Pulmonary artery endothelial cell (primary cell): ENCODE measurements at places on chromosomes 7 and 10. TPM values are rescaled to one million over a fixed set of nuclear protein-coding genes. Genes with fewer than 3 reads are reported as not detected.

- no peak for DNase-seq
These were observed 729.3 kb upstream of the AUTS2 start for GRCh38 chr7:68868978-68869377.

- no peak for DNase-seq
These were observed 101.3 kb downstream of the COL13A1 start for GRCh38 chr10:69902835-69903535.

DNA sequence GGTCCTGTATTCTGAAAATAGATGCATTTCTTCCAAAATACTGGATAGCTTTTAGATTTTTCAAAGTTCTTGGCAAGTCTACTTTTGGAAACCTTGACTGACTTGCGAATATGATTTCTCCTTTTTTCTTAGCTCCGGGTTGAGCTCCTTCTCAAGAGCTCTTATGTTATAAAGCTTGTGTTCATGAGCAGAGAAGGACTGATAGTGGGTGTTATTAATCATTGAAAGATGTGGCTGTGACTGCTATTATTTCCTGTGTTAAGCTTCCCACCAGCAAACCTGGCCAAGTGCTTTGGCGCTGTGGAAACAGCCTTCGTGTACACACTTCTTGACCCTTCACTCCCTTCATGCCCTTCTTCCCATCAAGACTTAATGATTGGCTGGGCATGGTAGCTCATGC is 98.2 kb downstream of the KIAA1217 start:
- no peak for DNase-seq

DNA sequence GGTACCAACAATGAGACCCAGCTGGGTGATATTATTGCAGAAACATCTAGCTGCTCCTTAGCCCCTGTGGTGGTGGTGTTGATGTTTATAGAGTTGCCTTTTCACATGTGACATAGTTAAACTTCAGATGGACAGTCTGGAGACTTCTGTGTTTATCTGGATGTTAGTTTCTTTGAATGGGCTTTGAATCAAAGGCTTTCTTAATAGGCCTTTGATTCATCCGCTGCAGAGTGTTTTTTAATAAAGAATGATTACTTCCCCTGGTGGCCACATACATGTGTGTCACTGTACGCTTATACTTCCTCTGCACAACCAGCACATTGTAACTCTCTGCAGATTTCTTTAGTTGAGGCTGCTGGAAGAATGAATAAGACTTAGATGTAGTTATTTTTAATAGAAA is 221.0 kb downstream of the DYNC1I1 start:
- DNase-seq = no peak

GRCh38 chr10:88791924-88792323 is 10.6 kb upstream of the LIPM start:
- no peak for DNase-seq

GRCh38 chr10:78952686-78953085 is 116.1 kb upstream of the ZMIZ1 start:
- DNase-seq = no peak

DNA sequence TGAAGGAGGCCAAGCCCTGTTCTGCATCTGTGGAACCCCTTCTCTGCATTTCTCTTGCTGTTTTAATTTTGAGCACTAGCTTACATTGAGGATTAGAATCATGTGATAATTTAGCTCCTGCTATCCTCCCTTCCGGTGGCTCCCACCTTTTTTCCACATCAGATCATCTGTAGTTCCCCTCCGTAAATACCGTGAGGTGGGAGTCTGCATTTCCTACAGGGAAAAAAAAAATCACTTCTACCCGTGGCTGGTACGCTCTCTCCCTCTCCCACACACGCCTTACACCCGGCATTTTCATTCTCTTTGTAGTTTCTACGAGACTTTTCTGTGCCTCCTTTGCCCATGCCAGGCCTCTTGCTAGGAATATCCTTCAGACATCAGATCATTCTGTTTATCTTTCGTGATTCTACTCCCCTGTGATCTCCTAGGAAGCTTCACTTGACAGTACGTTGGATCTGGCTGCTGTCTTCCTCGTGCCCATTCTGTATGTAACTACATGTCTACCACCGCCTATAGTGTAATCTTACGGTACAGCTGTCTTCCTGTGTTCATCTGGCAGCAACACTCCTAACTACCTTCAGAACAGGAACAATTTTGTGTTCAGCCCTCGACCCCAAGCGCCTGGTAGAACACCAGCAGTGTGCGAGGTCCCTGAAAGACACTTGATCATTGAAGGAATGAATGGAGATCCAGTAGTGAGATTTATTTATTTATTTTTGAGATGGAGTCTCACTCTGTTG is 41.7 kb upstream of the OCM start:
- DNase-seq = no peak

DNA sequence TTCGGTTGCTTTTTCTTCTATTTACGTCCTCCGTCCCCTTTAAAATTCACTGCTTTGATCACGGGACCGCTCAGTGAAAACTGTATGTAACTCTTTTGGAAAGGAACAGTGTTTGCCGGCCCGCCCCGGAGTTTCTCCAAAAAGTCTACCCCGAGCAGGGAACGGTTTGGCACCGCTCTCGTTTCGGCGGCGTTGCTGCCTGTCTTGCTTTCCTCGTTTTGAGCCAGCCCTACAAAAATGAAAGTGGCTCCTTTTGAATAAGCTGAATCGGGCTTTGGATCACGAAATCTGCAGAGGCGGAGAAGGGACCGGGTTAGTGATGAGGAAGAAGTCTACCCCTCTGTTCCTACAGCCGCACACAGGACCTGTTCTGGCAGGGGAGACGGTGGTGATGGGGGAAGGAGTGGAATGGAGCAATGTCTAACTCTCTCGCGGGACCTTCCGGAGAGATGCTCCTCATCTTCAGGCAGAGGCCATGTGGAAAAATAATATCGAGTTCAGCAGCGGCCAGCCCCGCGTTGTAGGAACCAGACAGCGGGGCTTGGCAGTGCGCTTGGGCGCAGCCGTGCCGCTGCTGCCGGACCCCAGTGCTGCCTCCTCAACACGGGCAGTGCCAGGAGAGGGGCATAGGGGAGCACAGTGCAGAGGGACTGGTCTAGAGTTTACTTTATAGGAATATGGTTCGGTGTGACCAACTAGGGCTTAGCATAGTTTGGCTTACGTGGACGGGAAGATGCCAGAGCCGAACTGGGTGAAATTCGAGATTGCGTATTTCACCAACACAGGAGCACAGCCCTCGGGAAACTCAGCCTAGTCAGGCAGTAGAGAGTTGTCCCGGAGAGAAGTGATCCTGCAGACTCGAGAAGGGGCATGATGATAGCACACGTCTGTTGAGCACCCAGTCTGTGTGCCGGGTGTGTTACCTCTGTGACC is 1.4 kb downstream of the HTRA1 start:
- no peak for DNase-seq

DNA sequence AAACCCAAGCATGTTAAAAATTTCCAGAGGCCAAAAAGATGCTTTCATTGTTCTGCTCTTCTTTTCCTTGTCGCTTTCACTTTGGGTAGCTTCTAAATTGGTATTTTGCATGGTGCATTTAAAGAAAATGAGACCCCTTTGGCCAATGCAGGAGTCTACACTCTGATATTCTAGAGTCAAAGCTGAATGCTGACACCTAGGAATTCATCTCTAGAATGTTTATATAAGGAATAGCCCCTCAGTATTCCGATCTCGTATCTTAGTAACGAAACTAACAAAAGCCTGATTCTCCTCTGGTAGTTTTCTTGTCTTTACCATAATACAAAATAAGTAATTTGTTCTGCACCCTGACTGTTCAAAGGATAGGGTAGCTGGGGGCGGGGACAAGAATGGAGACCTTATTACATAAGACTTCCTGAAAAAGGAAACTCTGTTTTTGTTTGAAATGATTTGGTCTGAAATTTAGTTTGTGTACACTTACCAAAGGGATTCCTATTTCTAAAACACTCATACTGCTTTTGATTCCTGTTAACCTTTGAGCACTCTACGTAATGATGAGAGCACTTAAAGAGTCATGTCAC is 17.1 kb downstream of the IKZF1 start:
- no peak for DNase-seq

DNA sequence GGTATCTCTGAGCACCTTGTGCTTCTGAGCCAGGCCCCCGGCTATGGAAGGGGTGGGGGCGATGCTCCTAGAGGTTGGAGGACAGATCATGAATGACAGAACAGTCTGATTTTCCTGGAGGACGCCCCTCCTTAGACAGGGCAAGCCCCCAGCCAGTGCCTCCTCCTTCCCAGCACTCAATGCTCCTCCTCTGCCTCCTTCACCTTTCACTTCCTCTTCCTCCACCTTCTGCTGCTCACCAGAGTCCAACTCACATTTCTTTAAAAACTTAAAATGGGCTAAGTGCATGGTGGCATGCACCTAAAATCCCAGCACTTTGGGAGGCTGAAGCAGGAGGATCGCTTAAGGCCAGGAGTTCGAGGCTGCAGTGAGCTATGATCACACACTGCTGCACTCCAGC is 71.1 kb upstream of the CUX1 start:
- no peak for DNase-seq

- DNase-seq = peak; percentile 67
These were observed 2.0 kb downstream of the ANKRD2 start for GRCh38 chr10:97574374-97575126.

DNA sequence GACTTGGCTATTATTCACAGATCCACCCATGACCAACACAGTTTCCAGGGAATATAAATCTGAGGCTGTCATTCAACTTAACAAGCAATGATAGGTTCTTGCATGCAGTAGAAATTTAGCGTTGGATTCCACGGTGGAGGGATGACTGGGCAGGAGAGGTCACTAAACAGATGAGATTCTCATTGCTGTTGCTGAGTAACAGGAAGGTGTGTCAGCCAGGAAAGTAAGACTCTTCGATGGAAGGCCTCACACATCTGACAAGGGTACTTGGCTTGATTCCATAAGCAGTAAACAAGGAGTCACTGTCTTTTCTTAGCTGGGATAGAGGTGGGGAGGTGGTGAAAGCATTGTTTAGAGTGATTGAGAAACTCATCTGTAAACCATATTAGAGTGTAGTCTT is 1152.0 kb downstream of the SORCS3 start:
- DNase-seq = no peak

GRCh38 chr7:36280840-36281812 is 108.5 kb upstream of the ANLN start:
- DNase-seq = no peak

DNA sequence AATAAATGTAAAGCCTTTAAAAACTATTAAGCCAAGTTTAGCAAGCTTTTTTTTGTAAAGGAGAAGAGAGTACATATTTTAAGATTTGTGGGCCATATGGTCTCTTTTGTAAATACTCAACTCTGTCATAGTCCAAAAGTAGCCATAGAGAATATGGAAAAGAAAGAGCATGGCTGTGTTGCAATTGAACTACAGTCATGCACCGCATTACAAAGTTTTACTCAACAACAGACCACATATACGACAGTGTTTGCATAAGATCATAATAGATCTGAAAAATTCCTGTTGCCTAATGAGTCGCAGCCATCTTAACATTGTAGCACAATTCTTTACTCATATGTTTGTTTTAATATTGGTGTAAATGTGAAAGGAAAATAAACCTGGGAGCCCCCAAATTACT is 440.8 kb downstream of the HTR7 start:
- DNase-seq = no peak

- DNase-seq = no peak
These were observed 31.5 kb downstream of the MBL2 start for GRCh38 chr10:52740913-52741675.

DNA sequence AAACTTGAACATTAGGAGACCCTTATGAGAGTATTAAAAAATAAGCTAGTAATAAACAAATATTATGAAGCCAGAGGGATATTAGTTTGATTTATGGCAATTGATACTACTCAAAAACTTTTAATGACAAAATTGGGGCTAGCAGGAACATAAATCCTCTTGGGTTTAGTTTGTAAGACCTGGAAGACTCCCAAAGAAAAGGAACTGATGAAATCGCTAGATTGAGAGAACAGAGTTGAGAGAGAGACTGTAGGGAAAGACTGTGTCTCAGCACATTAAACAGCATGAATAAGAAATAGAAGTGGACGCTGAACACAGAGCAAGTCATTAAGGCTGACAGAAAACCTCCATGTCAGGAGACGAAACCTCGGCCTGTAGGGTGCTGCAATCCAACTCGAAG is 56.4 kb downstream of the ICA1 start:
- no peak for DNase-seq

DNA sequence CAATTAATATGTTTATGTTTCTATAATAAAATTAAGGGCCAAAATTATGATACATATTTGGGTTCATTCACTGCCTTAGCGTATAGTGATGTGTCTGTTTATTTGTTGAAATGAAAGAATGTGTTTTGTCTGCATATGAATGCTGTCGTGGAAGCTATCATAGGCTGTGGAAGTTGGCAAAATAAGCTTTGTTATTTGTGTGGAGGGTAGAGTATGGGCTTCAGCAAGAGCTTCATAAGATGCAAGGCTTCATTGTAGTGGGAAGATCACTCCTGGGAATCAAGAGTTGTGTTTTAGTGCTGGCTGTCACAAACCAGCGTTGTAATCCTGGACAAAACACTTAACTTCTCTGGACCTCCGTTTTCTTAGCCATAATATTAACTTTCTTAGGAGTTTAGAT is 2.5 kb downstream of the SLK start:
- no peak for DNase-seq

DNA sequence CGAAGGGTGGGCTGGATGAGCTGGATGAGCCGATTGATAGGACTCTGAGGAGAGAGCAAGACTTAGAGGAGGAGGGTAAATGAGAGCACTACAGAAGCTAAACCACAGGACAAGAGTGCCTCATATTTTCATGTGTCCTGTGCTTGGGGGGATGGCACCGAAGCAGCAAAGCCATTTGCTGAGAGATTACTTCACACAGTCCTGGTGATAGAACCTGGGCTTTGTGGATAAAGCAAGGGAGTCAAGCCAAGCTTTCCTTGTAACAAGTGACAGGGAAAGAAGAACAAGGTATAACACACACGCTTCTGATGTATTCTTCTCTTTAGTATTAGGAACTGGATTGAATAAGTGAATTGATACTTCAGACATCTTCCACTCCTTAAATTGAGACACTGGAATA is 253.7 kb downstream of the ANKRD7 start:
- DNase-seq = no peak

- DNase-seq = peak; percentile 66
These were observed 47.4 kb downstream of the DENND11 start for GRCh38 chr7:141654551-141654950.

GRCh38 chr7:106793015-106793975 is 71.8 kb upstream of the PIK3CG start:
- no peak for DNase-seq

DNA sequence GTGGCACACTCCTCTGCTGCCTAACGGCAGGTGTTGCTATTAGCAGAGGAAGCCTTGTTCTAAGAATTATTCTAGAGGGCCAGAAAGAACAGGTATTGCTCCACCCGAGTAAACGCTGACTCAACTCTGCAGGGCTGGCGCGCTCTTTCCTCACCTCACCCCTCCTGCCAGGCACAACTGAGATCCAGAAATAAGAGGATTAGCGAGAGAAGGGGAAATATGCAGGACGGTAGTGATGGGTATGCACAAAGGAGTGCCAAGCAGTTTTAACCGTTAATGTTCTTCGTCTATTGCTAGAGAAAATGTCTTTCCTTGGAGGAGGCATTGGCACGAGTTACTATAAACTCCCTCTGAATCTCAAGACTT is 369 bp upstream of the SCIN start:
- DNase-seq = no peak

TRPV5 gene
- not detected in 2 replicates for total RNA-seq

HPS6 gene
- 35.9 and 41.9 TPM in 2 replicates for total RNA-seq

KDM7A gene
- total RNA-seq = 5.3 and 7.5 TPM in 2 replicates

OR6B1 gene
- not detected in 2 replicates for total RNA-seq

HPSE2 gene
- not detected in 2 replicates for total RNA-seq

WDR86 gene
- not detected in 2 replicates for total RNA-seq

ANXA8L1 gene
- 0.04 TPM in 1 of 2 replicates, not detected in the other for total RNA-seq

UCMA gene
- not detected in 2 replicates for total RNA-seq

HOXA3 gene
- total RNA-seq = 0.53 and 0.66 TPM in 2 replicates

PDZD7 gene
- total RNA-seq = 0.46 and 0.63 TPM in 2 replicates

PLAU gene
- 25.9 and 29.0 TPM in 2 replicates for total RNA-seq

MSMB gene
- not detected in 2 replicates for total RNA-seq

DNAJC12 gene
- total RNA-seq = 0.13 and 0.39 TPM in 2 replicates

OR2A5 gene
- not detected in 2 replicates for total RNA-seq
